Activated CD8-positive, alpha-beta memory T cell treated with anti-CD3 and anti-CD28 coated beads for 4 hours (primary cell): ENCODE measurements at places on chromosomes 7 and 10.

GRCh38 chr7:159013825-159014289 is 130.8 kb downstream of the VIPR2 start:
- no peak for DNase-seq

DNA sequence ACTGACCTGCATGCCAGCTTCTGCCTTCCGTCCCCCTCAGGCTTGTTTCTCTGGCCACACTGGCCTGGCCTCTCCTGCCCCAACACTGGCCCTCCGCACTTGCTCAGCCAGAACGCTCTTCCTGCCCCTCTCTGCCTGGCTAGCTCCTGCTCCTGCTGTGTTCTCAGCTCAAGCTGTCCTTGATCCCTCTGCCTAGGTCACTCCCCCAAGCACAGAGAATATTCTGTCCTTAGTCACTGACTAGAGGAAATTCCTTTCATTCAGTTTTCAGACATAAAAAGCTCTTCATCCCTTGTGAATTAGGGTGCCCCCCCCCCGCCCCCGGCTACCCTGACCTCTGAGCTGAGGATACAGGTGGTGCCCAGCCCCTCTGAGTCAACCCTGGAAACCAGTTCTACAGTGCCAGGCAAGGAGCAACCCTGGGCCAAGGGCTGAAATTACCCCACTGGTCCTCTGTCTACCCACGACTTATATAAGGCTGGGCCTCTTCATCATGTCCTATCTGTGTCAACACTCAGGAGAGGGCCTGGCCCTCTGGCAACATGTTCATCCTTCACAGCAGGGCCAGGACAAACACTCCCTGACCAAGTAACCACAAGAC is 6.6 kb upstream of the SGPL1 start:
- no peak for DNase-seq

DNA sequence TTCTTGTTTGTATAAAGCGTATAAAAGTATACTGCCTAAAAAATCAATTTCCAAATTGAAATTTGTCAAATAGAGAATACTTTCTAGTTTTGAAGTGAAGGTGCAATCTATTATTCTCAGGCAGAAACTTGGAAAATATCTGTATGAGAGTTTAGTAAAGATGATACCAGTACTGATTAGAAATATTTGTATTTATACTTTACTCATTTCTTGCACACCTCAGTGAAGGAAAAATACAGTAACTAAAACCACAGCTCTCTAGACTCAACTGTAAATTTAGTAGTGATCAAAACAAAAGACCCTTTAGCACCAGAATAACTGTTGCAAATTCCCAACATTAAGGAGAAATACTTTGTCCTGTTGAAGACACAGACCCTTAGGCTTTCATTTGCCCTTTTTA is 71.3 kb upstream of the CYP26C1 start:
- DNase-seq = no peak

DNA sequence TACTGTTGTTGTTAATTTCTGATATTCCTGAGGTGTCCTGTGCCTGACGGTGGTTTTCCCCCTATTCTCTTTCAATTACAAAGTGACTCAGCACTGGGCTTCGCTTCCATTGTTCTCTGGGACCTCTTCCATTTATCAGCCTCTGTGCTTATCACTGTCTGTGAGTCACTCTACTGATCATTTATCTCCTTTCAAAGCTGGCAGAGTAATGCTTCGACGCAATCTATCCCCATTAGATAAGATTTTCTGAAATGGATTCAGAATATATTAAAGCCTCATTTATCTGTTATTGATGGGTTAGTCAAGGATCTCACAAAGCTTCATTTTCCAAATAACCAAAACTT is 679.2 kb downstream of the SDK1 start:
- no peak for DNase-seq

DNA sequence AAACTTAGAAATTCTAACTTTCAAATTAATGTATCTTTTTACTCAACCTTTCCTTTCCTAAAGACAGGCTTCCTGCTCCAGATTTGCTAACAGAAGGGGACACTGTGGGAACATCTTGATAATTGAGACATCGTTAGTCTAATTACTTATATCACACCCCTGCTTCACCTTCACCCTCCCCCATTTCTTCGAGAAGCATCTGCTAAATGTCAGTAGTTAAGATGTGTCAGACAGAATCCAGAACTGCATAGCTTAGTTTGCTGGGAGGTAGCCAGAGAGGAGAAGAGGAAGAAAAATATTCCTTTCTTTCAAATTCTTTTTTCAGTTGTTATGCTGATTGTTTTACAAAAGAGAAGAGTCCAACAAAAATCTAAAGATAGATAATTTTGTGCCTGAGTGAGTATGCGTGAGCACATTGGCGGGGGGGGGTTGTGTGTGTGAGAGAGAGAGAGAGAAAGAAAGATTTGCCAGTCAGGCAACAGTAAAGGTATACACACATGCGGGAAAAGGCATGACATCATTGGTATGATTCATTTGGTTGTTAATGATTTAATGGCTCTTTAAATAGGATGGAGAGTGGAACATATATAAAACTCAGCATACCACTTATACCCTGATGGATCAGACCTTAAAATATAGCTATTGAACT is 192.4 kb downstream of the PTN start:
- DNase-seq = no peak

DNA sequence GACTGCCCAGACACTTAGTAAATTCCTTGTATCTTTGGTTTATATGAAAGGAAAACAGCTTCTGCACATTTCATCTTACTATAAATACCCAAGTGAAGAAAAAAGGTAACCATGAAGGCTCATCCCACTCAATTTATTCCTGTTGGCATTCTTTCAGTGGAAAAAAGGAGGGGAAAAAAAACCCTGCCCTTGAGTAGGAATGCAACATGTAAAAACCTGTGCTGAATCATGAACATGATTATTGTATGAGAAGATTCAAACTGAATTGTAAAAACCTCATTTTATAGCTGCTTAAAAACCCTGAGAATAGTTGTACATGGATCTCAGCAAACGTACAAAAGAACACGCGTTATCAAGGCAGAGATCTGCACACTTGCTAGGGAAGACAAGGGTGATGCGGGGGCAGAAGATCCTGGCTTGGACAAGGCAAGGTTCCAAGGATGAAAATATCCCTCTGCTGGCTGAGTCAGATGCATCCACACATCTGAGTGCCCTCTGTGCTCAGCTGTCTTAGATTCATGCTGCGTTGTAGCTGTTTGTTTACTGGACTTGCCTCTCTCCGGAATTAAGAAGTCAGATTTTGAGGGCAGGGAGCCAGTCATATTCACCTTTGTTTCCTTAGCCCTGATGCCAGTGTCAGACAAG is 658.2 kb downstream of the PARD3 start:
- DNase-seq = no peak

- DNase-seq = no peak
These were observed 548.9 kb upstream of the AUTS2 start for GRCh38 chr7:69049326-69049725.

DNA sequence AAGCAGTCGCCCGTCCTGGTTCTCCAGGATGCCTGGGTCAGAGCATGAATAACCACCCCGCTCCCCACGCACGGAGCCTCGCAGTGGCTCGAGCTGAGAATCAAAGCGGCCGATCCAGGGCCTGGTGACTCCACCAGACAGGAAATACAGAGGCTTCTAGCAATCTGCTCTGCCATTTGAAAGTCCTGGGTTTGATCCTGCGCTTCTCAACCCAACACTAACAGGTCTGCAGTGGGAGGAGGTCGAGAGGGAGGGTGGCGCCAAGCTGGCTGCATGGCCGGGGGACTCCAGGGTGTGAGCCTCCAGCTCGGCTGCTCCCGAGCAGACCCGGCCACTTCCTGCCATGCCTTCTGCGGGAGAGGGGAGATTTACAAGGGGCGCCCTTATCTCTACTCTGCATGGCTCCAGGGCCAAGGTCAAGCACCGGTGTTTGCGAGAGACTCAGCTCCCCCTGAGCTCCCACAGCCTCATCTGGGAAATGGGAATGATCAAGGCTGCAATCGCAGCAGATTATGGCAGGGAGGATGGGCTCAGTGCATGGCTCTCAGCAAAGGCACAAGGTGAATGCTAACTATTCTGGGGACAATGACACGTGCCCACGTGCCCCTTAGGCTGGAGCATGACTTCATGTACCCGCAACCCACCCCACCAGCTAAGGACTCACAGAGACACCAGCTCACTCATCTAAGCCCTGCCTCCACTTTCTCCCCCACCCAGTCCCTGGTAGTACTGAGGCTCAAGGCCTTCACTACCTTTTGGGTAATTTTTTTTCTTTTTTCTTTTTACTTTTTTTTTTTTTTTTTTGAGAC is 73.9 kb upstream of the TNRC18 start:
- no peak for DNase-seq

DNA sequence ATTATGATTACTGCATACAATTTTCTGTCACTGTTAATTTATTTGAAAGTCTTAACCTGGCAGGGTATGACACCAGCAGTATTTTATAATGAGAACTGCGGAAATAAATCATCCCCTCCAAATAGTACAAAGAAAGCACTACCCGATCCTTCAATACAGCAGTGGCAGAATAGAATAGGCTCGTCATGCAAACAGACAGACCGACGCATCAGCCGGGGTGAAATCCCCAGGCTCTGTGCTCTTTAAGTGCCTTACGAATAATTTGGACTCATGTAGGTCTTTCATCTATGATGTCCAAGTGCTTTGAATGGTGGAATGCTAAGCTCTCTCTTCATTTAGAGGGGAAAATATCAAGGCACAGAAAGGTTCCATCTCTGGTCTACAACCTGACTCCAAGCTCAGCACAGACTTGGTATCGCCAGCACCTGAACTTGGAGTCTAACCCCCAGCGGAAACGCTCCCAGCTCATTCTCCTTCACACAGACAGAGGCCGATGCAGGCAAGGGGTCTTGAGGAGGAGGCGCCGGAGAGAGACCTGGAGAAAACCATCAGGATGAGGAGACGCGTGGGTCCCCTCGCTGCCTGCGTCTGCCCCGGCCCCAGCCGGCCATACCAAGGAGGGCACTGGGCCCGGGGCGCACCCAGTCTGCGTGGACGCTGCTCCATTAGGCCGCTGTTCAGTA is 568.1 kb upstream of the MKI67 start:
- DNase-seq = no peak

DNA sequence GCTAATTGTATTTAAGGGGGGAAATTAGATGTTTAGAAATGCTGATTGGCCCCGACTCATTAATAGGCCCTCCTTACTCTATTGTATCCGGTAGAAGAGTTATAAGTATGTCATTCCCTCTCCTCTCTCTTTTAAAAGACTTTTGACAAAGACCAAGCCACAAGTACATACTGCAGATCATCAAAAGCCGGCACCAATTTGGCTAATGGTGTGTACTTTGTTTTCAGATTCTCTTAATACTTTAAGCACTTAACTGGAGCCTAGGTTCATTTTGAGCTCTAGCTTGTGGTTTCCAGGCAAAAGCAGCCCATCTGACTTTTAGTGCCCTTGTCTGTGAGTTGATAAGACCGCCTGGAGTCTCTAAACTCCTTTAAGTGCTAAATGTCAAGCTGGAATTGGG is 210.0 kb upstream of the LYZL1 start:
- DNase-seq = no peak

DNA sequence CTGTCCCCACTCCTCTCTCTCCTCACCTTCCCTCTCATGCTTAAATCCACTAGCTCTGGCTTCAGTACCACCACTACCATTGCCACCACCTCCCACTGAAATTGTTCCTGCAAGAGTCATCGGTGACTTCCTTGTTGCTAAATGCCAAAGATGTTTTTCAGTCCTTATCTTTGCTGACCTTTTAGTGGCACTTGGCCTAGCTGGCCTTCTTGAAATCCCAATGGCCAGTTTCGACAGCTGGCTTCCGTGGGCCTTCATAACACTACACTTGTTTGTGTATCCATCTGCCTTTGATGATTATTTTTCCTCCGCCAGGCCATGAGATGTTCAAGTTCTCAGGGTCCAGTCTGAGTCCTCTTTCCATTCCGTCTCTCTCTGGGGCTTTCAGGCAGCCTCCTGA is 118.2 kb upstream of the NANOS1 start:
- no peak for DNase-seq

DNA sequence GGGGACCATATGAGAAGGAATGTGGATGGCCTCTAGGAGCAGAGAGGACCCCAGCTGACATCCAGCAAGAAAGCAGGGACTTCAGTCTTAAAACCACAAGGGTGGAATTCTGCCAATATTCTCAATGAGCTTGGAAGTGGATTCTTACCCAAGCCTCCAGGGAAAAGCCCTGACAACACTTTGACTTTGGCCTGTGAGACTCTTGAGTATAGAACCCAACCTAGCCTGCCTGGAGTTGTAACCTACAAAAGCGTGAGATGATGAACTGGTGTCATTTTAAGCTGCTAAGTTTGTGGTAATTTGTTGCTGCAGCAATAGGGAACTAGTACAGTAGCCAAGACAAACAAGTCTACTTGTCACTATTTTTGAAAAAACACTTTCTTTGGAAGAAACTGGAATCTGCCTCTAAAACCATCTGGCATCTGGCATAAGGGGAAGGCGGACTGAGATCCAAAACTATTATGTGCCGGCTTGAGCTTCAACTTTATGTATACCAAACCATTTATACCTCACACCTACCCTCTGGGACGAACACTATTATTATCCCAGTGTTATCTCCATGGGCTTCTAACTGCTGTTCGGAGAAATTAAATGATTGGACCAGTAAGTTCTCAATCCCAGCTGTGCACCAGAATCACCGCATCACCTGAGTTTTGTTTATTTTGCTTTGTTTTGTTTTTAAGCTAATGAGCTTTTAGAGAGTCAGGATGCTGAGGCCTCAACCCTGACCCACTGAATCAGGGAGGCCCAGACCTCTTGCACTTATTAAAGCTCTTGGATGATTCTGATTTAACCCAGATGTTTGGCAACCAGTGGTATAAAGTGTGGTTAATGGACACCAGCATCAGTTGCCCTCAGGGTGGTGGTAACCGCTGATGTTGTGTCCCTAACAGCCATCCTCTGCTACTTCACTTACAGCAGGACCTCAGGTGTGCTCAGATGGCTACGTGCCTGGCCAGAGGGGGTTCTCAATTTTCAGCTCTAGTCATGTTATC is 83.0 kb downstream of the C1GALT1 start:
- DNase-seq = no peak

- DNase-seq = no peak
These were observed 182.2 kb upstream of the FZD1 start for GRCh38 chr7:91082038-91082437.

- no peak for DNase-seq
These were observed 514 bp upstream of the GAD2 start for GRCh38 chr10:26215935-26216584.

GRCh38 chr10:108852211-108852610 is 1071.1 kb downstream of the XPNPEP1 start:
- DNase-seq = no peak

DNA sequence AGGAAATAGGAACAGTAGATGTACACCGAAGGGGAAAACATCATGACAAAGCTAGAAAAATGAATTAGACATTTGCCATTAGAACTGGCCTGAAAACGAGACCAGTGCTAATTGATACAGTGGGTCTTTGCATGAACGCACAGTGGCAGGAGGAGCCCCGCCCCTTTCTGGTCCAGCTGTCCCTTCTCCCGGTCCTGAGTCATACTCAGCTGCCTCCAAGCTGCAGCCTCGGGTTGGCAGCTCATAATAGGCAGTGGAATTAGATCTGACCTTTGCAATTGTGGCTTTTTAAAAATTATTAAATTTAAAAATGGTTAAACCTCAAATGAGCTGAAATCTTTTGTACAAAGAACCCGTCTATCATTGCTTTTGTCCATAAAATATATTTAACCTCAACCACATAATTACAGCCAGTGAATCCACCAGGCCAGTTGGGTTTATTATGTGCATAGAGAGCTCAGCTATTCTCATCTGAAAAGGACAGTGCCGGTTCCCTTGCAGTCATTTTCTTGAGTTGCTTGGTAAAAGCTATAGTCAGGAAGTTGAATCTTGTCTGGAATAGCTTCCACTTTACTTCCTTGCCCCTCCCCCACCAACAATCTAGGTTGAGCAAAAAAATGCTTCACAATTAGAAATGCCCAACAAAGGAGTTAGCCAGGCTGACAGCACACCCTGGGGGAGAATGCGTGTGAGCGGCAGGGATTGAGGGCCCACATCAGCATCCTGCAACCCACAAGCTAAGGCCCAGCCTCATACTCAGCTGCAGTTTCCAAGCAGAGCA is 147.1 kb downstream of the BUB3 start:
- no peak for DNase-seq
